ENCODE measurements at places on chromosomes 7 and 10.

GRCh38 chr7:121041516-121042148 is 53.1 kb downstream of the CPED1 start:
- no peak for DNase-seq

DNA sequence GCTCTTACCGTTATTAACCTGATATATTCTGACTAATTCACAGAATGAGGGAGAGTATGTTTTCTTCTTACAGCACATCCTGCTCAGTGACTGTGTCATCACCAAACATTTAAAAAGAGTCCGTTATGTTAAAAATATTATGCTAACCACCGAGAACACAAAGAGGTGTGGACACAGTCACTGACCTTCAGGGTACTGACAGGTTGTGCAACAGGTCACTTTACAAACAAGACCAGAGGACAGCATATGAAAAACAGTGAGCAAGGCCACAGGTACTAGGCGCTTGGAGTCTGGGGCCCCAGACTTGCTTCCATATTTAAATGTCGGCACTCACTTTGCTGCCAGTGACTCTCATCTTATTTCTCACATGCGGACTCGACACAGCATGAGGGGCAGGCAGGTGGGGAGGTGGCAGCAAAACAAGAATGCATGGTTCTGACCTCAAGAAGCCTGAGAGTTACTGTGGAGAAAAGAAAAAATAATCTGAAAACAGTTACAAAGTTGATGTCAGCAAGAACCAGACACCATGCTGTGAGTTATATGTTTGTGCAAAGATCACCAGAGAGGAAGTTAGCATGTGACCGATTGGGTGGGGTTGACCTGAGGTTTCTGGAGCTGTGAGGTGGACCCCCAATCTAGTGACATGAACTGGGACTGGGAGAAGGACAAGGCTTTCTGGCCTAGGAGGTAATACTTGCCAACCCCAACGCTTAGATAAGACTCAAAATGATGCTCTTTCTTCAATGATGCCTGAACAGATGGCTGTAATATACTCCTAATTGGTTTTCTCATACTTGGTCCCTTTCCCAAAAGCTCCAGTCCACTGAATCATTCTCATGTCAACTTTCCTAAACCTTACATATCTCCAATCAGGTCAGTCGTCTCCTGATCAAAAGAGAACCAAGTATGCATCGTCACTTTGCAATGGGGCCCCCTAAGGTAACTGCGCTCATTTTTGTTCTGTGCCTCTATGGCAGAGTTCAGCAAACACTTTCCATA is 102.4 kb downstream of the HIPK2 start:
- no peak for DNase-seq

- no peak for DNase-seq
Measured at GRCh38 chr7:158460665-158461064, 127.0 kb downstream of the PTPRN2 start.

DNA sequence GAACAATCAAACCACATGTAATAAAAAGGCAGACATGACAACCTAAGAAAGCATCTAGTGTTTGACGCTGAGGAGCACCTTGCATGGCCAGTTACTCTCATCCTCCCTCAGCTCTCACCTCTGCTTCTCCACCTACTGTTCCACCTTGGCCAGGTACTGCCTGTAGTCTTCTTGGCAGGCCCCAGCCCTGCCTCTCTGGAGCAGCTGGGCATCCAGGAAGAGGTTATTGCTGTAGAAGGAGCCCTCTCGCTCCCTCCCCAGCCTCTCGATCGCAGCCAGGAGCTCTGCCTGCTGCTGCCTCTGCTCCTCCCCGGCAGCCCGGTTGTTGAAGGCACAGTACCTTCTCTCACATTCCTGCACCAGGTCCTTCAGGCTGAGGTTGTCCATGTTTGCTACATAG is 9.7 kb downstream of the GIMAP5 start:
- DNase-seq: no peak

- peak; percentile 69 for DNase-seq
Measured at GRCh38 chr10:103763374-103764202, 91.8 kb downstream of the SH3PXD2A start.

DNA sequence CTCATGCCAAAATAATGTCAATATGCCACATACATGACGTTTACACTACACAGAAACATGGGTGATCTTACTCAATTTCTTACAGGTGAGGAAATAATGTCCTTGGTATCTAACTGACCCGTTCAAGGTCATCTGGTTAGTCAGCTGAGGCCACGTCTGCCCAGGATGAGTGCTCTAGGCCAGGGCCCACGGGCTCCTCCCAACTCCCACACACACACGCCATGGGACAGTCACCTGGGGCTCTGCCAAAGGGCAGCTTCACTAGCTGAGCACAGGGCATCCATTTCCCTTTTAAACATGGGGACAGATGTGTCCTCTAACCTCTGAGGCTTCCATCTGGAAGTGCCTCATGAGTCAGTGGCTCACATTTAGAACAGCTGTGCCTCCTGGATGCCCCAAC is 123.9 kb downstream of the TNS3 start:
- no peak for DNase-seq
